ENCODE measurements at places on chromosomes 4 and X. TPM values are rescaled to one million over a fixed set of nuclear protein-coding genes. Genes with fewer than 3 reads are reported as not detected.
A peak's percentile ranks its signal among the peaks of the same experiment; 100 is the strongest.

GRCh38 chr4:150005537-150005936 lies 72.7 kb upstream of the DCLK2 start:
- no peak for DNase-seq

GRCh38 chr4:113008716-113009115 lies 40.7 kb upstream of the ANK2 start:
- DNase-seq = no peak

GRCh38 chr4:152939621-152940020 lies 3.5 kb downstream of the FHDC1 start:
- no peak for DNase-seq

DNA sequence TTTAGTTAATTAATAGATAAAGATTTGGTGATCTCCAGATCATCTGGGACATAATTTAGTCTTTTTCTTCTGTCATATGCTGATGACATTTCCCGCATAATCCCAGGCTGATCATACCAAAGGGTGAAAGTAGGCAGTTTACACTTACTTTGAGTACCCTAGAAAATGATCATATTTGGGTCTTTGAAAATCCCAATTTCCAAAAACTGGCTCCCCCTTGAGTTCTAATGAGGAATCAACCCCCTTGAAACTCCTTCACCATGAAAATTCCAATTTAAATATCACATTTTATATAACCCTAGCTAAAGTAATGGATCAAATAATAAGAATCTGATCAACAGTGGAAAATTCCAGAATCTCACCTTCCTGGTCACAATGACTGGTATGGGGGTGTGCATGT lies 223.4 kb downstream of the NAF1 start:
- DNase-seq = no peak

- DNase-seq = no peak
These were observed 527.2 kb upstream of the PRKX start for GRCh38 chrX:4240541-4241194.

GRCh38 chr4:36053930-36054329 lies 190.4 kb downstream of the ARAP2 start:
- no peak for DNase-seq

- DNase-seq = no peak
These were observed 110.5 kb upstream of the ENPP6 start for GRCh38 chr4:184328022-184328736.

GRCh38 chr4:101870874-101871273 lies 80.3 kb downstream of the BANK1 start:
- DNase-seq = no peak

GRCh38 chr4:91840359-91840758 lies 463.4 kb upstream of the GRID2 start:
- no peak for DNase-seq

- no peak for DNase-seq
These were observed 186.5 kb downstream of the BANK1 start for GRCh38 chr4:101977076-101977475.

DNA sequence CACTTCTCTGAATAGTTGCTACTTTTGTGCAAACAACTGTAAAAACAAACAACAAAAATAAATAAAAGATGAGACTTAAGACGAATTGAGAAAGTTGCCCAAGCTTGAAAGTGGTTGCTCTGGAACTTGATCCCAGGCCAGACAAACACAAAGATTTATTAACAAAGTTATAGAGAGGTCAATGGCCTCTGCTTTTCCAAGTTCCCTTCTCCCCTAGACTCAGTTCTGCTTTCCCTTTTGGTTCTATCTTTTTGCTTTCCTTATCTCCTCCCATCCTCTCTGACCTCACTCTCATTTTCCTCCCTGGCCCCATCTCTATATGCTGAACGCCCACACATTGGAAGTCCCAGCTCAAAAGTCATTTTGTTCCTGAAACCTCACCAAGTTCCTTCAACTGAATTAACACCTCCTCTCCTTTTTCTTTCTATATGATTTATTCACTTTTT lies 82.7 kb downstream of the MXRA5 start:
- no peak for DNase-seq

DNA sequence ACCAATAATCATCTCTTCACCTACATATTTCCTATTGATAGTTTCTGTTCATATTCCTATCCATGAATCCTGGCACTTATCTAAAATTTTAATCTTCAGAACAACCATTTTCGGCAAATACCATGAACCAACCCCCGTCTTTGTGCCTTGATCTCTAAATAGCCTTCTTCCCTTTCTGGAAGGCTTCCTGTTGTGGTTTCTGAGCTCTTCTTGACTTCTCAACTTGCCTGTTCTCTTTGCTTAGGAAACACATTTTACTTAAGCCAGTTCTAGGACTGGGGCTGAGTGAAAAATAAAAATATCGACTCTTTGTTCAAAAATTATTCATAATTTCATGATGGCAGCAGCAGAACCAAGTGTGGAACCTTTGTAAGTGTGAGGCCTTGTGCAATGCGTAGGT lies 882.4 kb downstream of the C4orf33 start:
- DNase-seq = no peak

- no peak for DNase-seq
These were observed 119.8 kb downstream of the SPOCK3 start for GRCh38 chr4:167114416-167114971.

DNA sequence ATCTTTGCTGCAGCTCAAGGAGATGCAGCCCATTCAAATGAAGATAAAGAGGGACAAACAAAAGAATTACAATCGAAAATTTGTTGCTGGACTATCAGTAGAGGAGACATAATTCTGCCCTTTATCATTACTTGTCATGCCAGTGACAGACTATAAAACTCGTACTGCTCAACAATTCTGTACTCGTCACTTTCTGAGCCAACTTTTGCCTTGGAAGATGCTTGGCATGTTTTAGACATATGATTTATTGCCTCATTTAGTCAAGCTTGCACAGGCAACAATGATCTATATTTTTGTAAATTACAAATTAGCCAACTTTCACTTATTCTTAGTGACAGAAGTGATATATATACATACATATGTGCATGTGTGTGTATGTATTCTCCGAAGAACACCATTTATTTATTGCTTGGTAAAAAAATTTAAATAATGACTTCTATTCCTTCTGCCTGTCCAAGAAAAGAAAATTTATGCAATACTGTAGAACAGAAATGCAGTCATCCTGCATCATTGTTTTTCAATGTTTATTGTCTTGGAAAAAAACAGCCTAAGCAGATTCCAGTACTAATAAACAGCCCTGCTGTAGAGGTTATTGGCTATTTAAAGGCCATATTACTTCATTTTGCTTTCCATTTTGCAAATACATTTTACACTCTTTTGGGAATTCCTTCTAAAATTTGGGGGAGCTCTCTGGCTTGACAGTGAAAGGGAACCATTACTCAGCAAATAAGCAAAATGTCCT lies 374.9 kb upstream of the GALNT7 start:
- no peak for DNase-seq

- no peak for DNase-seq
These were observed 287.2 kb downstream of the OPHN1 start for GRCh38 chrX:68146054-68146453.

DNA sequence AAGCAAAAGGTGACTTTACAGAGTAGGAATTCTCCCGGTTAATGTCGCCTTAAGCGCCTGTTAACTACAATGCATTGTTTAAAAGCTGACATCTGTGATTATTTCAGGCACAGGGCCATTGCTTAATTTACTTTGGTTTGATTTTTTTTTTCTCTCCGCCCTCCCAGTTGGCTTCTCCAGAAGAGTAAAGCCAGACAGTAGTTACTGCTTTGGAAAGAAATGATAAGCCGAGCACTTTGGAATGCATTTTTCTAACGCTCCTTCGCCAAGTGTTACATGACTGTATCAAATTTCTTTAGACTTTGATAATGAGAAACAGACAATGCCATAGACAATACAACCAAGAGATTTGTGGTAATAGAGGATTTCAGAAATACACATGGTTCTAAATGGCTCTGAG lies 383.0 kb upstream of the TENM3 start:
- no peak for DNase-seq

- DNase-seq = no peak
These were observed 19.7 kb downstream of the FABP2 start for GRCh38 chr4:119302073-119302832.

DNA sequence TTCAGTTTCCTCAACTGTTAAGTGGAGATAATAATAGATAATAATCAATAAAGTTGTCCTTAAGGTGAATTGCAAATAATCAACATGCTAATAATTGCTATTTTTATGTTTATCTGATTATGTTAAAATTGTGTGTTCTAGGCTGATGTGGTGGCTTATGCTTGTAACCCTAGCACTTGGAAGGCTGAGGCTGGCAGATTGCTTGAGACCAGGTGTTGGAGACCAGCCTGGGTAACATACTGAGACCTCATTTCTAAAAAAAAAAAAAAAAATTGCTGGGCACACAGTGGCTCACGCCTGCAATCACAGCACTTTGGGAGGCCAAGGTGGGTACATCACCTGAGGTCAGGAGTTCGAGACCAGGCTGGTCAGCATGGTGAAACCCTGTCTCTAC lies 175.2 kb downstream of the GC start:
- DNase-seq = no peak

- no peak for DNase-seq
These were observed 1.8 kb downstream of the MED28 start for GRCh38 chr4:17616283-17616682.

GRCh38 chr4:912548-913279 lies 19.4 kb downstream of the GAK start:
- peak; percentile 42 for DNase-seq

- DNase-seq = no peak
These were observed 224.6 kb downstream of the SCFD2 start for GRCh38 chr4:53141308-53141707.

DNA sequence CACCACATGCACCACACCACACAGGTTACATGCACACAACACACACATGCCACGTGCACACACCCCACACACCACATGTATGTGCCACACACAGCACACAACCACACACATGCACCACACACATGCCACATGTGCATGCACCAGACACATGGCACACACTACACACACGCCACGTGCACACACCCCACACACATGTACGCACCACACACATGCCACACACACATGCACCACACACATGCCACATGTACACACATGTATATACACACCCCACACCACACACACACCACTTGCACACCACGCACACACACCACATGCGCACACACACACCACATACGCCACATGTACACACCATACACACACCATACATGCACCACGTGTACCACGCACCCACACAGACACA lies 19.6 kb upstream of the MSANTD1 start:
- no peak for DNase-seq

GRCh38 chrX:103556963-103557612 lies 28.2 kb upstream of the TCEAL4 start:
- no peak for DNase-seq

DNA sequence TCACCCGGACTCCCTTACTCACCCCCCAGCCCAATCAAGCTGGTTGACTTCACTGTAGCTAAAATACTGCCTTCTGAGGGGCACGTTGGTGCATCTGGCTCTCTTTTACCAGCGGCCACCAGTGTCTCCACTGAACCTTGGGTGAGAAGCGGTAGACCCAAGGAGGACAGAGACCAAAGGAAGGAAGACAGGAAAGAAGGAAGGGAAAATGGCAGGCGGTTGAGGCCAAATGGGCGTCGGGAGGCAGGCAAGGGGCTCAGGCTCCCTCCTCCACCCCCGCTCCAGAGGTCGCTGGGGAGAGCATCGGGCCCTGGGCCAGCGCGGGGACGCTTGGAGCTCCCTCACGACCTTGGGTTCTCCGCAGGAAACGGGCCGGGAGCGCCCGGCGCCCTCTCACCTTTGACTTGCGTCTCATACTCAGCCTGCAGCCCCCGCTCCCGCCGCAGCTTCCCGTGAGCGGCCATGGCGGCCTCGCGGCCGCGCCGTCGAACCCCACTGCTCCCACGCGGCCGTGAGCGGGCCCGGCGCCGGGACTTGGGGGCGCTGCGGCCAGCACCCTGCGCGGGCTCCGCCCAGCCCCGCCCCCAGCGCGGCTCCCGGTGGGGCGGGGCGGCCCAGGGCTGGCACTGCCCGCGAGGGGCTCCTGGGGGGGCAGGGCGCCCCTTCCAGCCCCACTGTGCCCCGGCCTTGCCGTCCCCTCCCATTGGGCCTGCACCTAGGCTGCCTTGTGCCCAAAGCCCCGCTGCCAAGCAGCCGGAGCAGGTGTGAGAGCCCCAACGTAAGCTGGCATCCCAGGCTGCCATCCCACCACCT lies at the start of gene ARHGAP4:
TSS of gene ARHGAP4 (minus strand) at position 526 of the 813 bp plus-strand sequence. CDS start at position 464, 62 bp downstream.
- peak; percentile 75 for DNase-seq

DNA sequence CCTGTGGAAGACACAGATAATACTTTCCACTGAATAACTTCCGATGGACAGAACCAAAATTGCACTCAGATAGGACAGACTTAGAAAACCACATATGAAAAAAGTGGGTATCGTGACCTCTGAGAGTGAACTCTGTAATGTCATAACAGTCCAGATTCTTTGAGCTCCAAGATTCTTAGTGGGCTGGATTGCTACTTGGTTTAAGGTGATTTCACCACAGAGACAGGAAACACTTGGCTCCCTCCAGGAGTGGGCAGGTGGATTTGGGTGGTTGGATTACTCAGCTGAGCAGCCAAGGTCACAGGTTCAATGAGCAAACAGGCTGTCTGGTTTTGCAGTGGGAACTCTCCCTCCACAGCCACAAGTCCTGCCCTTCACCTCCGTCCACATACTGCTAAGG lies 126.0 kb downstream of the AFAP1 start:
- DNase-seq = no peak

- DNase-seq = no peak
These were observed 63.5 kb downstream of the GEMIN8 start for GRCh38 chrX:13966071-13966792.

The TLR10 gene
- 0.46 TPM for total RNA-seq

The PCSK1N gene
- 13.8 TPM for total RNA-seq

The SHROOM3 gene
- 263 TPM for total RNA-seq

The MORF4L2 gene
- 183 TPM for total RNA-seq

The ART3 gene
- 1.1 TPM for total RNA-seq

The GNPDA2 gene
- total RNA-seq = 8.9 TPM

The RHOXF2B gene
- not detected for total RNA-seq

The ELMOD2 gene
- total RNA-seq = 19.2 TPM

The P2RY4 gene
- 1.3 TPM for total RNA-seq

The GABRA4 gene
- total RNA-seq = 0.32 TPM

The XKRX gene
- total RNA-seq = 3.4 TPM

The MAGEA2B gene
- not detected for total RNA-seq

The NSG1 gene
- 3.3 TPM for total RNA-seq

The ARMCX2 gene
- 8.3 TPM for total RNA-seq

The ADRA2C gene
- 0.69 TPM for total RNA-seq

Data from mucosa of descending colon (tissue), 3 donors.